ENCODE measurements at places on chromosomes 2 and 18.
A peak's percentile ranks its signal among the peaks of the same experiment; 100 is the strongest.

DNA sequence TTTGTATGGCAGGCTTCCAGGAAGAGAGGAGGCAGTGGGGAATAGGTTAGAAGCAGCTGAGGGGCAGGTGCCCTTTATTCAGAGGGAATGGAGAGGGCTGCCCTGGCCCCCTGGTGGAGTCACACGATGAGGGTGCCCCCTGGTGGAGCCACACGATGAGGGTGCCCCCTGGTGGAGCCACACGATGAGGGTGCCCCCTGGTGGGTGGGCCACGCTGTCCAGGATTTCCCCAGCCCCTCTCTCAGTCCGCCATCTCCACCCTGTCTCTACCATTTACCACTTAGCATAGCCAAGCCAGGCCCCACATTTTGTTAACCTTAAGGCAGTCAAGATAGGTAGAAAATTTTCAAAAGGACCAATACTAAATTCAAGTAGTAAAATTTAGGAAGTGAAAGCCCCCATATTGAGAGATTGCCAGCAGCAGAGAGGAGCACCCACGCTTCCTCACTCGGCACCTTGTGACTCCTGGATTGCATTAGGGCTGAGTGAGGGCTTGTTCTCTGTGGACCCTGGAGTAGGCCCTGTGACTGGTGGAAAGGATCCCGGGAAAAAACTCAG, 10.4 kb upstream of the FAM228A start:
- peak; percentile 68 for DNase-seq

DNA sequence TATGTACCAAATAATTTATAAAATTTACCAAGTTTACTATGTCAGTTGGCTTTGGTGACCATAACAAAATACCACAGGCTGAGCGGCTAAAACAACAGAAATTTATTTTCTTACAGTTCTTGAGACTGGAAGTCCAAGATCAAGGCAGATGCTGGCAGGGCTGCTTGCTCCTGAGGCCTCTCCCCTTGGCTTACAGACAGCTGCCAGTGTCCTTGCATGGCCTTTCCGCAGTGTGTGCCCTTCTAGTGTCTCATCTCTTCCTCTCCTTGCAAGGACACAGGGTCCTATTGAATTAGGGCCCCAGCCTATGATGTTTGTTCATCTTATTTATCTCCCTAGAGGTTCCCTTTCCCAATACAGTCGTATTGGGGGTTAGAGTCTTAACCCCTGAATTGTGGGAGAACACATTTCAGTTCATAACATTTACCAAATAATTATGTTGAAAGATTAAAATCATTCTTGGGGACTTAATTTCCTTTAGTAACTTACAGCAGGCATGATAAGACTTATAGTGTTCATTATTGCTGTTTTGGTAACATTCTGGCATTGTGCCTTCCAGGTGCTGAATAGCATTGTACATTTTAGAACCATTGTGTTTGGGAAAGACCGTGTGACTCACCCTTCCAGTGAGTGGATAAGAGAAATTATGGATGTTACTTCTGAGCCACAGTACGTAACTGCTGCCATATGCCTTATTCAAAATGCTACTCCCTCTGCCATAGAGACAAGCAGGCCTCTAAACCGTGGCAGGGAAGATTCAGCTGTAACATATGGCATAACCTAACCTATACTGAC, 317.5 kb downstream of the TMX3 start:
- DNase-seq = peak; percentile 6

GRCh38 chr18:73023975-73024374, 156.2 kb upstream of the NETO1 start:
- DNase-seq = no peak

DNA sequence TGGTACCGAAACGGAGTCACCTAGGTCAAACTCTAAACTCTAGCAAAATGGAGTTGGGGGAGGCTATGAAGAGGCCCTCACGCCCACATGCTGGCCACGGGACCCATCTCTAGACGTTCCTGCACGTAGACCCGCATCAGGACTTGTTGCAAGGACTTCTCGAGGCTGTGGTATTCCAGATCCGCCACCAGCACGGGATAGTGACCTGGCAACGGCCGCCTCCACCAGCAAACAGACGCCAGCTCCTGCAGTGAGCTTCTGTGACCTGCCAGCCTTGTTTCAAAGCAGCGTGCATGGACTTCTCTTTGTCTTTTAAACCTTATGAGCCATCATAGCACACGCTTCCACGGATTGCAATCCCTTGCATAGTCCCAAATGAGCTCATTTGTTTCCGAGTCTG, 40.3 kb upstream of the RALBP1 start:
- DNase-seq = no peak

DNA sequence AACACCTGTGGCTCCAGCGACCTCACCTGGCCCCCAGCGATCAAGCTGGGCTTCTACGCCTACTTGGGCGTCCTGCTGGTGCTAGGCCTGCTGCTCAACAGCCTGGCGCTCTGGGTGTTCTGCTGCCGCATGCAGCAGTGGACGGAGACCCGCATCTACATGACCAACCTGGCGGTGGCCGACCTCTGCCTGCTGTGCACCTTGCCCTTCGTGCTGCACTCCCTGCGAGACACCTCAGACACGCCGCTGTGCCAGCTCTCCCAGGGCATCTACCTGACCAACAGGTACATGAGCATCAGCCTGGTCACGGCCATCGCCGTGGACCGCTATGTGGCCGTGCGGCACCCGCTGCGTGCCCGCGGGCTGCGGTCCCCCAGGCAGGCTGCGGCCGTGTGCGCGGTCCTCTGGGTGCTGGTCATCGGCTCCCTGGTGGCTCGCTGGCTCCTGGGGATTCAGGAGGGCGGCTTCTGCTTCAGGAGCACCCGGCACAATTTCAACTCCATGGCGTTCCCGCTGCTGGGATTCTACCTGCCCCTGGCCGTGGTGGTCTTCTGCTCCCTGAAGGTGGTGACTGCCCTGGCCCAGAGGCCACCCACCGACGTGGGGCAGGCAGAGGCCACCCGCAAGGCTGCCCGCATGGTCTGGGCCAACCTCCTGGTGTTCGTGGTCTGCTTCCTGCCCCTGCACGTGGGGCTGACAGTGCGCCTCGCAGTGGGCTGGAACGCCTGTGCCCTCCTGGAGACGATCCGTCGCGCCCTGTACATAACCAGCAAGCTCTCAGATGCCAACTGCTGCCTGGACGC, 4.9 kb downstream of the GPR35 start:
- DNase-seq = no peak

- DNase-seq = peak; percentile 28
These were observed 927.8 kb downstream of the SUCLG1 start for GRCh38 chr2:83531206-83531826.

GRCh38 chr2:216056739-216057138, 24.9 kb downstream of the PECR start:
- DNase-seq = no peak

DNA sequence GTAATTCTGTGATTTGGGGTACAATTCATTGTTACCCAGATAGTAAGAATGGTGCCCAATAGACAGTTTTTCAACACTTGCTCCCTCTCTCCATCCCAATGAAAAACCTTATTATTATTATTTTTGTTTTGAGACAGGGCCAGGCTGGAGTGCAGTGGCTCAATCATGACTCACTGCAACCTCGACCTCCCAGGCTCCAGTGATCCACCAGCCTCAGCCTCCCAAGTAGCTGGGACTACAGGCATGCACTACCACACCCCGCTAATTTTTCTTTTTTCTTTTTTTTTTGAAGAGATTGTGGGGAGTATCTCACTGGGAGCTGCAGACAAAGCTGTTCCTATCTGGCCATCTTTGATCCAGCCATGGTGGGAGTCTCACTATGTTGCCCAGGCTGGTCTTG, 7.2 kb downstream of the TGFA start:
- no peak for DNase-seq

DNA sequence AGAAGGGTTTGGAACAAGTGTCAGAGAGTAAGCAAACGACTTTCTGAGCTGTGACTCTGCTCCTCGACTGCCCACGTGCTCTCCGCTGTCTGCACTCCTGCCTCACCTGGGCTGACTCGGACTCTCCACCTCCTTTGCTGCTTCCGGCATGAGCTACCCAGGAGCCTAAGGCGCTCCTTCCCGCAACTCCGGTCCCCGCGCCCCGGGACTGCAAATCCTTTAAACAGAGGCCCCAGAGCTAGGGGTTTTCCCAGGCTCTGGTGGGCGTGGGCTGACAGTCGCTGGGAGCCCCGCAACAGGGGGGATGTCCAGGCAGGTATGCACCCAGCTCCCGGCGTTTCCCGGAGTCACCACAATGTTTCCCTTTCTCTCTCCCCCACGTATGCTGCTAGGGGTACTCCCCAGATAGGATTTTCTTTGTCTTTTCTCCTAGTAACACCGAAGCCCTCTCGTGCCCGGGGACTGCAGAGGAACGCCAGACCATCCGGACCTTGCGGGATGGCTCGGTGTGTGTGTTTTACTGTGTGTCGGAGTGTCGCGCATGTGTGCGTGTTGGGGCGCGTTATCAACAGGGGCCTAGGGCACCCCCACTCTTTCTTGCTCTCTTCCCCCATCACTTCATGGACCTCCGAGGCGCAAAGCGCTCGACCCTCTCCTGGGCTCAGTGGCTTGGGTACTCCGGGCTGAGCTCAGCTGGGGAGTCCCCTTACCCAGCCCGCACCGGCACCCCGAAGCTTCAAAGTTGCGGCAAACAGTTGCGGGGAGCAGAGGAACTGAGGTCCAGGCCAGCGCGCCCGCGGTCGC, 691 bp upstream of the THSD7B start:
- DNase-seq = peak; percentile 46

DNA sequence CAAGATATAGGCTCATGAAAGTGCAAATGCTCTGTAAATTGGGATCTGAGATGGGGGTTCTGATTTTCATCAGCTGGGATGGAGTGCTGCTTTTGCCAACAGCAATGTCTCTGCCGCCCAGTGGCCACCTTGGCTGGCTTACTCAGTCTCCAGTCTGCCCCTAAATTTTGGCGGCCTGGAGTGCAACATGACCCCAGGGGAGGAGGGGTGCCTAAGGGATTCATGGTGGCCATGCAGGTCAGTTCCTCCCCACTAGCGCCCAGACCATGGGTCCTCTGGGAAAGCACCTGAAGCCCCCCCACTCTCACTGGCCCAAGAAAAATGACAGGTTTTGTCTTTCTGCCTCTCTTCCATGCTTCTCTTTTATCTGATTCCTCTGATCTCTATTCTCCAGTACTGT, 45.0 kb downstream of the SLC4A3 start:
- no peak for DNase-seq

DNA sequence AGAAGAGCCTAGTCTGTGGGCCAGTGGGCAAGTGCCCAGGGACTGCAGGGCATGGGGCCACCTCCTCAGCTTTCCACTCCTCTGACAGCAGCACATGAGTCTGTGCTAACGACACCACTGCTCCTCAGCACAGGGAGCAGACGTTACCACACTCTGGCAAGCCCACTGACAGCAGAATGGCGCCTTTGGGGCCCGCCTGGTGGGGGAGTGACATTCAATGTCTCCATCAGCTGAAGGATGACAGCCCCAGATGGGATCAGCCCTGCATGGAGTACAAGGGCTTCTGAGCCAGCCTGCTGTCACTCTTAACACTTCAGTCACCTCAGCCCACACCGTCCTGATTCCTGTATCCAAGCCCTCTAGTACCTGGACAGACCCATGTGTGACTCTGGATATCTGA, 149.4 kb upstream of the SMAD2 start:
- DNase-seq = peak; percentile 65

DNA sequence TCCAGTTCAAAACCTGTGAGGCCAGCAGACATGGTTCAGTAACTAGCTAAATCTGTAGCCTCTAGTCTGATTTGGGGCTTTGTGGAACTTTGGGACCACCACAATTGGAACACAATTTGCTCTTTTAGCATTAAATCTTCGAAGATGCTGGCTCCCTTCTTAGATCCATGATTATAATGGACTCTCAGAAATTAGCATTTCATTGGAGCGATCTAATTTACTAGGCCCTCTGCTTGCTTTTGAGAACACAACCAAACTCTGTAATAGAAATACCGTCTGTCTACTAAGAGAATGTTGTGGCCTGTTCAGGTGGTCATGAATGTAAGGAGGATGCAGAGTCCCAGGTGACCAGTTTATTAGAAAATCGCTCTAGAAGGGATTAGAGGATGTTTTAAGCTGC, 70.2 kb upstream of the LYPD6B start:
- DNase-seq = peak; percentile 92

DNA sequence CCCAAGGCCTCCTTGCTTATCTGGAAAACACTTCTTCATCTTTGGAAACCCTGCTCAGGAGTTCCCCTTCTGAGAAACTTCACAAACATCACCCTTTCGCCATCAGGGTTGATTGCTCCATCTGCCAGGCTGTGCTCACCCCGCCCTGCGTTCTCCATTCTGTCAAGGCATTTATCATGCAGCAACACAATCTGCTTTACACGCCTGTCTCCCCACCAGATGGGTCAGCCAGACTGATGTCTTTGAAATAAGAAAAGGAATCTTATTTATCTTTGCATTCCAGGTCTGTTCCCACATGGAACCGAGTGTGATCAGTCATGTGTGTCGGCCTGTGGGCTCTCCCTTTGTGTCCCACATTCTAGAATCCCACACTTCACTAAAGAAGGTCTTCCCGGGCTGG, 110.0 kb upstream of the ARL4C start:
- peak; percentile 94 for DNase-seq

DNA sequence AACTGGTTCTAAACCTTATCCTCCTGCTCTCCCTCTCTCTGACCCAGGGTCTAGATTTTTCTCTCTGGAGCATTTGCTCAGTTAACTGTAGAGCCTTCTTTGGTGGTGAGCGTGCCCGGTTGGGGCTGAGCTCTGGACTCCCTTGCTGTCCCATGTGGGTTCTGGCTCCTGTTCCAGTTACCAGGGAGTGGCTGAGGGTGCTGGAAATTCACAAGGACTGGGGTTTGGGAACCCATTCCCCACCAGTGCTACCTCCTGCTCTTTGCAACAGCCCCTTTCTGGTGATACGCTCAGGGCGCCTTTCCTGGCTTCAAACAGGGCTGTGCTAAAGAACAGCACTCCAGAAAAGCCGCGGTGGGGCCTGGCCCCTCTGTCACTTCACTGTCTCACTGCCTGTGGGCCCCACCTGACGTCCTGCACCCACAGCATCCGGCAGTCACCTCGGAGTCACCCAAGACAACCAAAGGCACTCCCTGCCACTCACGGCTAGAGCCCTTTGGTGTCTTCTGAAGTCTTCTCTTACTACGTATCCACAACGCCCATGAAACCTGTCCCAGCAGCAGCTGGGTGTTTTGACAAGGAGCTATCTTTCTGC, 41.3 kb downstream of the CAPN13 start:
- no peak for DNase-seq
